ENCODE measurements at places on chromosomes 6 and 20.
A peak's percentile ranks its signal among the peaks of the same experiment; 100 is the strongest.

- DNase-seq: no peak
Measured at GRCh38 chr6:156866220-156867015, 89.2 kb downstream of the ARID1B start.

GRCh38 chr6:163543321-163543720, 128.8 kb downstream of the QKI start:
- DNase-seq: no peak

GRCh38 chr6:96794980-96795379, 42.3 kb downstream of the GPR63 start:
- DNase-seq: no peak

- no peak for DNase-seq
Measured at GRCh38 chr6:99933129-99933528, 60.9 kb downstream of the MCHR2 start.

DNA sequence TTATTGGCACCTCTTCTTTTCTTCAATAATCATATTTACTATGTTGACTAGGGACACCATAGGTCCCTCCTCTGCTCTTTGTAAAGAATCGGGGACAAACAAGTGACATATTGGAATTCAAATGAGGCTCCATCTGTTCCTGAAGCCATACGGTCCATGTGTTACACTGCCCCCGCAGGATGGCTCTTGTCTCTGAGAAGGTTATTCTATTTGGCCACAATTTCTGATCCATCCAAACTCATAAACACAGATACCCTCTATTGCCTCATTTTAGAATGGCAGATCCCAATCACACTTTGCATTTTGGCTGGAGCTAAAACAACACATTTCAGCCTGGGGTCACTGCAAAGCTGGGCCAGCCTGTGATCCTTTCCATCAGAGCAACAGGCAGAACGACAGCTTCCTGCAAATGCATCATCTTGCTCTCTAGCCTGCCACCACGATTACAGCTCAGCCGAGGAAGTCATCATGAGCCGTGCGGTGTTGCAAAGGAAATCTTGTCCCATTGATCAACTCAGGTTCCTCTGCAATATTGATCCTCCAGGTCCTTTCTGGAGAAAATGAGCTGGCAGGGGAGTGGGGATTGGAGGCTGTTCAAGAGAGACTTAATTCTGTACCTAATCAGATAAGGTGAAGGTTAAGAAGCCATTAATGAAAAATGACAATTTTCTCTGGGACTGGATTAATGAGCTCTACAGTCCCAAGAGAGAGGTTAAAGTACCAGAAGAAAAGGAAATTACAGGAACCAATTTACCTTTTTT, 73.1 kb downstream of the AGPAT4 start:
- DNase-seq: no peak

DNA sequence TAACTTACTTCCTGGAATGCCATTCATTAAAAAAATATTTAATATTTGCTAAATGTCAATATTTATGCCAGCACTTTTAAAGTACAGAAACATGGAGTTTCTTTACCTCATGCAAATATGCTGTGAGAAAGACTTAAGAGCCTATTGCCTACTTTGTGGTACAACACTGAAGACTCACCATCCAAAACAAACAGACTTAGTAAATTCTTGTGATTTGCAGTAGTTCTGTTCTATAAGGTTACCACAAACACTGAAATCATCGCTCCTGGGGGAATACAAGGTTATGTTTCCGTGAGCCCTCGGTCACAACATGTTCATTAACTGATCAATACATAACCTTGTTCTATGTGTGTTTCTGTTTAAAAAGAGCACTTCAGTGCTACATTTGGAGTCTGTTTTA, 78.3 kb downstream of the ATG5 start:
- DNase-seq: no peak

- DNase-seq: peak; percentile 32
Measured at GRCh38 chr20:3093861-3094361, 9.4 kb upstream of the AVP start.

- peak; percentile 11 for DNase-seq
Measured at GRCh38 chr20:33211817-33212424, 5.2 kb upstream of the BPIFA3 start.

GRCh38 chr6:156564807-156565149, 212.4 kb upstream of the ARID1B start:
- no peak for DNase-seq

DNA sequence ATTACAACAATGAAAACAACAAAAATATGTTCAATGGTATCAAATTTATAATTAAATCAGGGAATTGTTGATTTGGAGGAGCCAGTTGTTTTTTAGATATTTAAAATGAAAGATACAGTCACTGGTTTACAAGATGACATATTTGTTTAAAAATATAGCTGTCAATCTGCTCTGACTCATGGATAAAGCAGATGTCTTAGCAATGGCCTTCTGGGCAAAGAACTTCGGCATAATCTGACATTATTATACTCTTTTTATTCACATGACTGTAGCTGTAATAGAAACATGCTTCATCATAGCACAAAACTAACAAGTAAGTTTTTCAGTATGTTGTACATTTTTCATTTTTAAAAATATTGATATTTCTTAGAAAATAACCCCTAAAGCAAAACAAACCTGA, 267.4 kb downstream of the CENPW start:
- no peak for DNase-seq

DNA sequence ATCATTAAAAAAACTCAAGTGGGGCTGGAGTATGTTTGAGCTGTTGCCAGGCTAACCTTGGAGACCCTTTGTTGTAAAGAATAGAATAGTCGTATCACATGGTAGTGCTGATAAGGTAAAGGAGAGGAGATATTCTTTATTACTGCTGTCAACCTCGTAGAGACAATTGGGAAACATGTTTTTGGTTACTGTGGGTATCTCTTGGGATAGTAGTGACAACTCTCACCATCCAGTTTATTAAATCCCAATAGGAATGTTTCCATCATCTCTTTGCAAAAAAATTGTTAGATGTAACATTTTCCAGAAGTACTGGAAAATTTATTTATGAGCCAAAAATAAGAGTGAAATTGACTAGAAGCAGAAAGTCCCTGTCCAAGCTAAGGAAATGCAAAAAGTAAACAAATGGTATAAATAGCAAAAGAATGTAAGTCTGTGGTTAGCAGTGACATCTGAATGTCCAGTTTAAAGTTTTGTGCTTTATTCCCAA, 829.3 kb upstream of the CITED2 start:
- no peak for DNase-seq

- DNase-seq: no peak
Measured at GRCh38 chr6:101266063-101266462, 127.4 kb upstream of the GRIK2 start.

DNA sequence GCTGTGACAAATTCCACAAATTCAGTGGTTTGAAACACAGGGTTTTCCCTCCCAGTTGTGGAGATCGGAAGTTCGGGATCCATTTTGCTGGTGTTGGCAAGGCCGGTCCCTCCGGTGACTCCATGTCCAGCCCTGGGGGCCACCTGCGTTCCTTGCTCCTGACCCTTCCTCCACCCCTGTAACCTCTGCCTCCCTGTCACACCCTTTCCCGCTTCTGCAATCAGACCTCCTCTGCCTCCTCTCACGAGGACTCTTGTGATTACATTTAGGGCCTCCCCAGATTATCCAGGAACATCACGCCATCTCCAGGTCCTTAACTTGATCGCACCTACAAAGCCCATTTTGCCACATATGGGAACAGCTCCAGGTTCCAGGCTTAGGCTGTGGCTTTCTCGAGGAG, 12.5 kb downstream of the RPS6KA2 start:
- no peak for DNase-seq

GRCh38 chr6:53795340-53795701, 516 bp downstream of the LRRC1 start:
- DNase-seq: no peak

- peak; percentile 17 for DNase-seq
Measured at GRCh38 chr20:3749689-3750531, 17.4 kb downstream of the HSPA12B start.
